ENCODE measurements at places on chromosomes 13 and 19.

GRCh38 chr19:9531933-9532332 is 6.5 kb downstream of the ZNF426 start:
- no peak for DNase-seq

DNA sequence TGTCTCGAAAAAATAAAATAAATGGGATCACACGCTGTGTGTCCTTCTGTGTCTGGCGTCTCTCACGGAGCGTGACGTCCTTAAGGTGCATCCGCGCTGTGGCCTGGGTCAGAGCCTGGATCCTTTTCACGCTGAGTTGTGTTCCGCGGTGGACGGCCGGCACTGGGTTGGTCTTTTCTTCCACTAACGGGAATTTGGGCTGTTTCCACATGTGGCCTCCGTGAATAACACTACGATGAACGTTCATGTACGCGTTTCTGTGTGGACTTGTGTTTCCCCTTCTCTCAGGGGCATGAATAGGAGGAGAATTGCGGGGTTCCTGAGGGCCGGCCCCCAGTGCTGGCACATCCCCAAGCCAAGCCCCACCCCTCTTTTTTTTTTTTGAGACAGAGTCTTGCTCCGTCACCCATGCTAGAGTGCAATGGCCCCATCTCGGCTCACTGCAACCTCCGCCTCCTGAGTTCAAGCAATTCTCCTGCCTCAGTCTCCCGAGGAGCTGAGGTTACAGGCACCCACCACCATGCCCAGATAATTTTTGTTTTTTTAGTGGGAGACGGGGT is 6.2 kb upstream of the PTBP1 start:
- DNase-seq: no peak

DNA sequence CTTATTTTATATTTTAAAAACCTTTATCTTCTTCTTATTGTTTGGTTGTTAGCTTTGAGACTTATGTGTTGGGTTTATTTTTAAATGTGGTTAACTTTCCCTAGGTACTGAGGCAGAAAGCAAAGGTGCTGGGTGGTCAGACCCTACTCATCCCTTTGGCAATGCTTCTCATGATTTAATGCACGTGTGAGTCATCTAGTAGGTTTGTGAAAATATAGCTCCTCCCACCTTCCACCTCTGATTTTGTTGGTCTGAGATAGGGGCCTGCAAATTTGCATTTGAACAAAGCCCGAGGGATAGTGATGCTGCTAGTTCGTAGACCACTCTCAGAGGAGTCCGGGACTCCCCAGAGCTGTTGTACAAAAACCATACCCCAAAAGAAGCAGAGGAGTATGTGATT is 771.3 kb upstream of the ARGLU1 start:
- DNase-seq: no peak

DNA sequence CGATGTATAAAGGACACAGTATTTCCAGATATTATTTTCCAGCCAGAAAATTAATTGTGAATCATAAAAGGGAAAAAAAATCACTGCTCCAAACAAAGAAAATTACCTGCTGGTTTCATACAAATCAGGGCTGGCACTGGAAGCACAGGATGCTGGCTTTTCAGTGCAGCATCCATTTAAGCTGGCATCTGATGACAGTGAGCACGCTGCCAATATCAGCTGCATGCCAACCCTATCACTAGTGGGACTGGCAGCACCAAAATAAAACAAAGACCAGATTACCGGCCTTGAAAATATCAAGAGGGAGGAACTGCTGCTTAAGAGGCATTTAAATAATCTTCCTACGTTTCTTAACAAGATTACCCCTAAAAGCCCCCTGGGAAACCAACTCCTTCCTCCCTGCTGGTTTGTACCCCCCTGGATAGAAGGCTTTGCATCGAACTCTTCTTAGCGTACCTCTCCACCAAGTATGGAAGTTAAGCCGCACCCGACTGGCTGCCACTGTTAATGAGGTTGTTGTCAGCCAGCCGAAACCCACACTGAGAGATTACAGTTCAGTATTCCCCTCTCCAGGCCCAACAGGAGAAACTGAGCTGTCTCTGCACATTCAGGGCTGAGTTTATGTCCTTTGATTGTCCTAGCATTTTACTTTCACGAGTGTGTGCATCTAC is 257.8 kb downstream of the EFNB2 start:
- DNase-seq: no peak

- no peak for DNase-seq
Observed at GRCh38 chr19:51186323-51186722, 38.6 kb upstream of the CD33 start.

GRCh38 chr19:38932425-38933179 is 1.9 kb downstream of the MRPS12 start:
- DNase-seq: no peak

GRCh38 chr13:78198419-78198818 is 279.8 kb upstream of the EDNRB start:
- no peak for DNase-seq

DNA sequence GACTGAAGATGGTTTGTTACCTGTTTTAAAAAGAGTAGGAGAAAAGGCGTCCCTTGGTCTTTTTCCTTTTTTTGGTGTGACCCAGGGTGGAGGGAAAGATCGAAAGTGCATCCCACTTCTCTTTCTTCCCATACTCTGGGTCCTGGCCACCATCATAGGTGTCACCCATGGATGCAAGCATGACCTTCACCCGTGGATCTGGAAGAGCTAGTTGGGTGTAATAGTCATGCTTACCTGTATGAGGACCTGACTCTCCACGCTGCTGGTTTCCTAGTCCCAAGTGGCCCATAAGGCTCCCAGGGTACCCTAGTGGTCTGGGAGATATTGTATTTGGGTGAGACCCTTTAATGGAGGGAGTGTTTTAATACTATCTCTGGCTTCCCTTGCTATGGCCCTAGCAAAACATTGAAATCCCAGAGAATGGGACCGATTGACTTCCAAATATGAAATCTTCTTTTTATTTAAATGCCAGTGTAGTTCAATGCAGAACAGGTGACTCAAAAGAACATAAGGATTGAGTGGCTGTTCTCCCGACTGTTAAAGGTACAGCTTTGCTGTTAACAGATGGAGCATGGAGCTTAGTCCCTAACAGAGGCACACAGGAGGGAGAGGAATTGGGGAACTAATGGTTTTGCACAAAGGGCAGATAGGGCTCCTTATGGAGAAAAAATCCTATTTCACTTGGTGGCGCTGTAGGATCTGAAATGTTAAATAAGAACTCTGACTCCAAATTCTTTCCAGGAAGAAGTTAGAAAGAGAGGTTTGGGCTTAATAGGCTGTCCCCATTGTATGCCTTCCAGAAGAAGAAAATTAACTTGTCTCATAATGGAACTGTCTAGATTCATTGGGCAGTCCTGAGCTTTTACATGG is 7.0 kb upstream of the ZNF550 start:
- no peak for DNase-seq
